ENCODE measurements at places on chromosomes 13 and 19.

DNA sequence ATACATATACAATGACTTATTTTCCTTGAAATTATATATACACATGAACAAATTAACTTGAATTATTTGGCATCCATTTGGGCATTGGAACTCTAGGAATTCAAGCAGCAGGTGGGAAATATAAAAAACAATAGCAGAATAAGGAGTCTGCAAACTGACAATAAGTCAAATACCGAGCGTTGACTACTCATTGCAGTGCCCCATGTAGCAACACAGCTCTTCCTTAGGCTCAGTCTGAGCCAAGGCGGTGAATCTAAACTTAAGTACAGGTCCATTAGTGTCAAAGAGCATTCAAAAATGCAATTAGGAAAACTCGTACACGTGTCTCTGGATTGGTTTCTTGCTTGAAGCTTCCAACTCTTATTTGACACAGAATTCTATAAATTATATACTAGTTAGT, 462.5 kb upstream of the KLF12 start:
- DNase-seq = no peak

DNA sequence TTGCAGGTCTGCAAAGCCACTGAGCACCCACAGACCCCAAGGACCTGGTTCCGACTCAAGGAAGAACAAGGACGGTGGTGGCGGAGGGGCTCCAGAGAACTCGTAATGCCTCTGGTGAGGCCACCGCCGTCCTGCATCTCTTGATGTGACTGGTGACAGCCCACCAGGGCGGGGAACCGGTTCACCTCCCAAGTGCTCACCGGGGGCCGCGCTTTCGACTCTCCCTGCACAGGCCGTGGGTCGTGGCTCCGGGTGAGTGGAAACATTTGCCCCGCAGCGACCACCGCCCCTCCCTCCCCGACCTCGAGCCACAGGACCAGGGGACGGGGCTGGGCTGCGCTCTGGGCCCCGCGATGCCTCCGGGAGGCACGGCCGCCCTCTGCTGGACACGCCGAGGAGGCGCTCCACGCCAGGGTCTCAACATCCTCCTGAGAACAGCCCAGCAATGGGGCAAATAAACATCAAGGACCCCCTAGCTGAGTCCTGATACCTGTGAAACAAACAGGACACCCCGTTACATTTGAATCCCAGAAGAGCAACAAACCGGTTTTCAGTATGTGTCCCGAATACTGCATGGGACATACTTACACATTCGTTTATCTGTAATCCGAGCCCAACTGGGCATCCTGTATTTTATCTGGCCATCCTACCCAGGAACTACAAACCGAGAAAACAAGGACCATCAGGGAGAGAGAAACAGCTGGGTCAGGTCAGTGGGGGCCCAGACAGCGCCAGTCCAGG, 3.9 kb upstream of the PLPP2 start:
- no peak for DNase-seq

DNA sequence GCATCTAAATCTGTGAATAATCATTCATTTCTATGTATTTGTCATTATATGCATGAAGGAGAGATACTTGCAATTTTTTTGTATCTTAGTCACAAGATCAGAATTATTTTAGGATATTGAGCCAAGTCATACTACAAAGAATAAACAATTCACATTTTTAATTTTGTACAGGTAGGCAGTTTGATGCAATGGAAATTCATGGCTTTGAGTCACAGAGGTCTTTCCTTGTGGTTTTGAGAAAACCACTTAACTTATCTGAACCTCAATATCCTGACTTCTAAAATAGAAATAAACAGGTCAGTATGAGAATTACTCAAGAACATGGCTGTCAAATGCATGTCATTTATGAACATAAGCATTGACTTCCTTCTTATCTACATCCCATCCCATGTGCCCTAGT, 221.4 kb upstream of the SLC10A2 start:
- DNase-seq = peak; percentile 12

DNA sequence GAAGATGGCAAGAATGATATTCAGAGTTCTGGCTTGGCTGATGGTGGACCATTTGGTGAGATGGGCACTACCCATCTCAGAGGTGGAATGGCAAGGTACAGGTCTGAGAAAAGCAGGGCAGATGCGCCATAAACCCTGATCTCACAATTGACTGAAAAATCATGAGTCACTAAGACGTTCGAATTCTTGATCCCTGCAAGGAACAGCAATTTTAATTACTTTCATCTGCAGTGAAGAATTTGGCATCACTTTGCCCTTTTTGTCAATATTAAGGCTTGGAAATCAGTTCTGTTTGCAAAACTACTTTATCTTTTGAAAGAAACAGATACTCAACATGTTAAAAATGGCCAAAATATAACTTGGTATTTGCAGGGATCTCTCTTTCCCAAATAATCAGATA, 38.1 kb downstream of the HTR2A start:
- no peak for DNase-seq

GRCh38 chr13:37123337-37123736, 17.9 kb upstream of the CSNK1A1L start:
- no peak for DNase-seq

- DNase-seq = no peak
These were observed 18.6 kb downstream of the SCEL start for GRCh38 chr13:77554069-77554468.

All from astrocyte of the cerebellum (primary cell).